ENCODE measurements at places on chromosomes 7 and 10.

DNA sequence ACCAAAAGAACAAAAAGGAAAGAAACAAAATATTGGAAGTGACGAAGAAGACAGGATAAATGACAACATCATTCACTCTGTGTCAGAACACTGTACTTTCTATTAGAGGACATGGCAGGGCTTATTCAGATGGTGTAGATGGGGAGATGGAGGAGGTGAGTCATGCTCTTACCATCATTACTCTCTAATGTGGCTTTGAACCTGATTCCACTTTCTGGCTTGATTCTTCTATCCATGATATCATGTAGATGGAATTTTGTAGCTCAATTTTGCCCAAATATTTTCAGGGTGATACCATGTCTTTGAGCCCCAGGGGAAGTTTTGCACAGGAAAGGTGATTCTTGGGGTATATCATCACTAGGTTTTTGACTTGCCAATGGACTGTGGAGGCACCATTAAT is 91.7 kb downstream of the CFAP58 start:
- no peak for DNase-seq

DNA sequence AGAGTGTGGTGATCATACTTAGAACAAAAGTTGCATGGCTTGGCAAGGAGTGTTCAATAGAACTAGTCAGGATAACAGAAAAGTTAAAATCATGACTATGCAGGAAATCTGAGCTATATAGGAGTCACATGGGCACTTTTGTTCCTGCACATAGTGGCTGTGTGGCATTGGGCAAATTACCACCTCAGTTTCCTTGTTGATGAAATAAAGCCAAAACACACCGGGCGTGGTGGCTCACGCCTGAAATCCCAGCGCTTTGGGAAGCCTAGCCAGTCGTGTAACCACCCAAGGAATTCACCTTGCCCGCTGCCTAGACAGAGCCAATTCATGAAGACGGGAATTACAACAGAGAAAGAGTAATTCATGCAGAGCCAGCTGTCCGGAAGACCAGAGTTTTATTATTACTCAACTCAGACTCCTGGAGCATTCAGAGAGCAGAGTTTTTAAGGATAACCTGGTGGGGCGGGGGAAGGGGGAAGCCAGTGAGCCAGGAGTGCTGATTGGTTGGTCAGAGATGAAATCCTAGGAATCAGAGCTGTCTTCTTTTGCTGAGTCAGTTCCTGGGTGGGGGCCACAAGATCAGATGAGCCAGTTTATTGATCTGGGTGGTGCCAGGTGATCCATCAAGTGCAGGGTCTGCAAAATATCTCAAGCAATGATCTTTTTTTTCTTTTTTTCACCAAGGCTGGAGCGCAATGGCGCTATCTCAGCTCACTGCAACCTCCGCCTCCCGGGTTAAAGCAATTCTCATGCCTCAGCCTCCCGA is 6.4 kb upstream of the MKRN1 start:
- no peak for DNase-seq

- DNase-seq, result no peak
These were observed 81.7 kb downstream of the NRP1 start for GRCh38 chr10:33252794-33253203.

DNA sequence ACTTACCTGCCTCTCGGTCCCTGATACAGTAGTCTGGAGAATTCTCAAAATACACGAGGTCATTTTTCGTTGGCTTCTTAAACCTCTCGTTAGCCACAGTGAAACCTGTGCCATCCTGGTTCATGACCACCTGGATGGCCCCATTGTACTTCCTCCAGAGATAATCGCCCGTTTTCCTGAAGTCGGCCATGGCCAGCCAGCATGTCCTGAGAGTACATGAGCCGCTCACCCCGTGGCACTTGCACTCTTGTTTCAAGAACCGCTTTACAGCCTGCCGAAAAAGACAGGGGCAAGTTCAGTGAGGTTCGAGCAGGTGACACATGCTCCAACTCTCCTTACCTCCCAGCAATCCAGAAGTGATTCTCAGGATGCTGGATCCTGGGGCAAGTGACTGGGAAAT is 25.3 kb downstream of the WNT2 start:
- DNase-seq, result no peak

DNA sequence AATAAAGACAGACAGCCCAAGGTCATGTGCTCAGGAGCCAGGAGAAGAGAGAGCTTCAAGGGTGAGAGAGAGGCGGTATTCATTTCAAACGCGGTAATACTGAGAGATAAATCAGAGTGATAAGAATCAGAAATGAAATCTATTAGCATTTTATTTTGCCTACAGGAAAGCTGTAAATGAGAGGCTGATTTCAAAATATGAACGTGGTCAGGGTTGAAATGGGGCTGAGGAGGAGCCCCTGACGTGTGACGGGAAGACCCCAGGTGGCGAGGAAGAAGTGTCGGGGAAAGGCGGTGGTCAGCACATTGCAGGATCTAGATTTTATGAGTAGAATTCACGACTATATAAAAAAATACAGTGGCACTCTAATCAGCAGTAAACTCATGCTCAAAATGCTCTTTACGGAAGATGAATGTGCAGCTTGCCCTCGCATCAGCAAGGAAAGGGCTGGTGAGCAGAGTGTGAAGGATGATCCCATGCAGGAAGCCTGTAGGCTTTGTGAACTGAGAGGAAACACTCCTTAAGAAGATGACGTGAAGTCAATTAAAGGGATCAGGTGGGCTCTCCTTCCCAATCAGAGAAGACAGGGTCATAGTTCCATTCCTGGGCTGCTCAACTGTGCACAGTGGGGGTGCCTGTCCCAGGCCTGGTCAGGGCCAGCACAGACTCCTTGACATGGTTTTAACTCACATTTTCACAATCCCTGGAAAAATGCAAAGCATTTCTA is 360.2 kb downstream of the PTPRN2 start:
- DNase-seq, result no peak

DNA sequence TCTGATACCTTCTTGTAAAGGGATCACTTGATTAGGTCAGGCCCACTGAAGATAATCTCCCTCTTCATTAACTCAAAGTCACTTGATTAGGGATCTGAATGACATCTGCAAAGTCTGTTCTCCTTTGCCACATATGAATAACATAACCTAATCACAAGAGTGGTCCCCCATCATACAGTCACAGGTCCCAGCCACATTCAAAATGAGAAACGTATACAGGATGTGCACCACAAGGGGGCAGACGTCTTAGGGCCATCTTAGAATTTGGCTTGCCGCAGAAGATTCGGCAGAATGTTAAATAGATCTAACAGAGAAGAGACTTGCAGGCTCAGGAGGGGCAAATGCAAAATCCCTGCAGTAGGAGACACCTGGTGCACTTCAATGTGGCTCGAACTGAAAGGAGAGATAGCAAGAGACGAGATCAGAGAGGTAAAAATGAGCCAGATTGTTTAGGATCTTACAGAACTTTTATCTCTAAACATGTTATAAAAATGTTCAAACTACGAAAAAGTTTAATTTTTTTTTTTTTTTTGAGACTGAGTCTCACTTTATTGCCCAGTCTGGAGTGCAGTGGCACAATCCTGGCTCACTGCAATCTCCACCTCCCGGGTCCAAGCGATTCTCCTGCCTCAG is 10.4 kb upstream of the SMC3 start:
- no peak for DNase-seq

GRCh38 chr7:517774-518629 is 1.6 kb downstream of the PDGFA start:
- peak; percentile 20 for DNase-seq

DNA sequence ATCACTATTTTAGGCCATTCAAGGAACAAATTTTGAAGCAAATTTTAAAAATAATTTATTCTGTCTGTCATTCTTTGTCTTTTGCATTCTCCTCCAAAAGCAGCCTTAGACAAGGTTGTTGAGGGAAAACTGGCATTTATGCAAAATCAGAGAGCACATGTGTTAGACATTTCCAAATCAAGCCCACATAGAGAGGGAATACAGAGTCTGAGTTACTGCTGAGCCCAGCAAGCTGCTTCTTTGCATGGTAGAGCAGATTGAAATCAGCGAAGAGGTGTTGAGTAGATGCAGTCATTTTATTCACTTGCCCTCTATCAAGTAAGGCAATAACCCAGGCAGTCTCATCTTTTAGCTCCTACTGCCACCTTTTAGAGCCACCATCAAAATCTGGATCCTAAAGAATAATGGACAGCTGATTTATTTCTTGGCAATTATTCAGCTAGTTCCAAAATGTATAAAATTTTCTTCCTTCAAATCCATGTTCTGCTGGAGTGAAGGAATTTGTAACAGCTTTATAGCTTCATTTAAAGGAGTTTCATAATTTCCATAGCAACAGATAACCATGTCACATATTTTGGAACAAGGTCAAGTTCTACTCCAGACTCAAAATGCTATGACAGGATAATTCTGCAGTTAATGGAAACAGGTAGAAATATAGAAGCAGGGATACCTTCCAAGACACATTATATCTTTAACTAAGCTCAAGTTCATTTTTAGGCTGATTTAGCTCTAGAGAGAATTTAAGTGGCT is 7.3 kb upstream of the PCDH15 start:
- no peak for DNase-seq

GRCh38 chr10:11819027-11819426 is 4.1 kb upstream of the PROSER2 start:
- DNase-seq, result no peak

DNA sequence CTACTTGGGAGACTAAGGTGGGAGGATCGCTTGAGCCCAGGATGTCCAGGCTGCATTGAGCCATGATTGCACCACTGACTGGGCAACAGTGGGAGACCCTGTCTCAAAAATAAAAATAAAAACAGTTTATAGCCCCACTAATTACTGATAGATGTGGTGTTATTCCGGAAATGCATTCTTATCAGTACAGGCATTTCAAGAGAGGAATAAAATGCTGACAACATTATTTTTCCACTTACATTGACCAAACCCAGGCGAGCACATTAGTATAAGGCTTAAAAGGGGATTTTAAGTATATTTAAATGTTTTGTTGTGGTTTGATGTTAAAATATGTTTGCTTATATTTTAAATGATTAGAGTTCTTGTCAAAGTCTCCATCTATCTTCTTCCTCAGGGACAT is 359.5 kb downstream of the PLXDC2 start:
- no peak for DNase-seq

- DNase-seq, result peak; percentile 33
These were observed 32.7 kb downstream of the ABCB5 start for GRCh38 chr7:20647908-20648776.

DNA sequence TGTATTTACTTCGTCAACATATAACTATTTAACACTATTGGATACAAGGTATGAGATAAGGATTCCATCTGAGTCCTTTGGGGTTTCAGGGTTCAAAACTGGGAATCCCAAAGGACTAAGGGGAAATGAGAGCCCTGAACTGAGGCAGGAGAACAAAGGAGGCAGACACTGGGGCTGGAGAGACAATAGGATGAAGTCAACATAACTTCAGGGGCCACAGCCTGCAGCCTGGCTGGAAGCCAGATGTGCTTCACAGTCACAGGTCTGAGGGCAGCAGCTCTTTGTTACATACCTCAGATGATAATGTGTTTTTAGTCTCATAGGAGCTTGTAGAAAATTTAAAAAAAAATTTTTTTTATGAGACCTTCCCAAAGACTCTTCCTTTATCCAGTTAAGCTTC is 73.3 kb downstream of the NRF1 start:
- no peak for DNase-seq

DNA sequence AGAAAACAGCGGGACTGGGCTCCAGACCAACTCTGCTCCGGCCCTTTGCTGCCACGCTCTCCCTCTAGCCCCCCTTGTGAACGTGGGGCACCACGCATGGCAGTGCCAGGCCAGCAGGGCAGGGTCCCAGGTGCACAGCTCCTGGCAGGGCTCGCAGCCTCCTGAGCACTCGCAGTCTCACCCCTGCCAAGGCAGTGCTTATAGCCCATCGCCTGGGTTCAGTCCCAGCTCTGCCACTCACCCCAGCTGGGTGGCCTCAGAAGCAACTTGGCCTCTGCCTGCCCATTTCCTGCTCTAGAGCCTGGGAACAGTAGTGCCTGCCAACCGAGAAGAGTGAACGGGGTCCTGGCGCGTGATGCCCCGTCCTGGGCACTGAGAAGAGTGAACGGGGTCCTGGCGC is 36.3 kb downstream of the CFAP46 start:
- no peak for DNase-seq

DNA sequence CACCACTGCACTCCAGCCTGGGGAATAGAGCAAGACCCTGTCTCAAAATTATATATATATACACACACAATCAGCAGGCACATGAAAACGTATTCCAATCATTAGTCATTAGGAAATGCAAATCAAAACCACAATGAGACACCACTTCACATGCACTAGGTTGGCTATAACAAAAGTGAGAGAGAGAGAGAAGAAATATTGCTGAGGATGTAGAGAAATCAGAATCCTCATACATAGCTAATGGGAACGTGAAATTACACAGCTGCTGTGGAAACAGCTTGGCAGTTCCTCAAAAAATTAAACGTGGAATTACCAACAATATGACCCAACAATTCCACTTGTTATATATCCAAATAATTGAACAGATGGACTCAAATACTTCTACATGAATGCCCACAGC is 43.3 kb upstream of the CNNM1 start:
- DNase-seq, result no peak

DNA sequence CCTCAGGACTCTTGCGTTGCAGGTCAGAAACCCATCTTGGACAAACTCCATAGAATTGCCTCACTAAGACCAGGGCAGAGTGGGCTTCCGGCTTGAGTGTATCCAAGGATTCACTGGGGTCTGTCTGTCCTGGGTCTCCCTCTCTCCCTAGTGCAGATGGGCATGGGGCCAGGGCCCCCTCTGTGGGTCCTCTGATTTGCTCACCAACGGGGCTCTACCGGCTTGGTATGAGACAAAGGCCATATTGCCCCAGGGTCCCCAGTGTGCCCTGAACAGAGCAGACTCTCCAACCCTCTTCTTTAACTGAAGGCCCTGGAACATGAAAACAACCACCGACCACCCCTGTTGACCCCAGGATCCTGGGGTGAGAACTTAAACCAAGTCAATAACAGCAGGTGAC is 68.2 kb upstream of the CHST15 start:
- no peak for DNase-seq
